Effector CD4-positive, alpha-beta T cell (primary cell): ENCODE measurements at places on chromosomes 2 and 18.

DNA sequence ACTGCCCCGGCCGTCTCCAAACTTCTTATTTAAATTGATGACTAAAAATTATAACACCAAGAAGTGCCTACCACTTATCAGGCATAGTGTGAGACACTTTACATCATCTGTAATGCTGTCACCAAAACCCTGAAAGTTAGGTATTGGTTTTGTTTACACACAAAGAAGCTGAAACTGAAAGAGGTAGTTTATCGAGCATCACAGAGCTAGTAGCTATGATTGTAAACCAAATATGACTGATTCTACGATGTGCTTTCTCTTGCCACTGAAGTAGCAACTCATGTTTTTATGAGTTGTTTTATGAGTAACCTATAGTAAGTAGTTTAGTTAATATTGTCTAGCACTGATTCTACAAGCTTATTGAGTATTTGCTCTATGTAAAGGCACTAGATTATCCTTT is 31.5 kb downstream of the DYNC1I2 start:
- DNase-seq, result no peak

DNA sequence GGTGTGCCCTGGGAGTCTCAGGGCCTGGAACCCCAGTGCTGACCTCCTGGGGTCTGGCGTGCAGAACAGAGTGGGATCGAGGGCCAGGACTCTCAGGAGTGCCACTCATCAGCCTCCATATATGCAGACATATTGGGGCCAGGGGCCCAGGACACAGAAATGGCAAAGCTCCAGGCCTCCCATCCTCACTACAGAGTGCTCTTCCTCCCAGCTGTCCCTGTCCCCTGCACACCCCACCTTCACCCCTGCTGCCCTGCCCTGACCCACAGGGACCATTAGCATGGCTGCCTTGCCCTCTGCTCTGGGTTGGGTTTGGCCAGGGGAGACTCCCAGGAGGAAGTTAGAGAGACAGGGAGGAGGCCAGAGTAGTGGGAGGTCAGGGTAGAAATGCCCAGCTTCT is 2.8 kb downstream of the TEX51 start:
- no peak for DNase-seq

- DNase-seq, result no peak
Observed at GRCh38 chr2:50469784-50470183, 562.1 kb downstream of the NRXN1 start.

DNA sequence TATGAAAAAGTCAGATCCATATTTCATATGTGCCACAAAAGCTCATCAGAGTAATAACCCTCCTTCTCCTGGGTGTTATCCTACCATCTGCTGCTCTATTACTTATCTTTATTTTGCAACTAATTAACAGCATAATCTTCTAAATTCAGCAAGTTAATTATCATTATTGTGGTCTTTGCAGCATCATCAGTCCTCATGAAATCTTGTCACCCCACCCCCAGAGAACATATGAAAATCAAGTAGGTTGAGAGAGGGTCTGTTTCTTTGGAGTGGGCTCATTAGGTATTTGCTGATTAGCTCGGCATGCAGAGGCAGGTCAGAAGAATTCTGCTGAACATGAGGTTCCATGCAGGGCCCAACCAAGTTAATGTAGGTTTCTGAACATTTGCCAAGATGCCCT is 64.8 kb downstream of the ATF2 start:
- DNase-seq, result no peak

GRCh38 chr18:55546851-55547704 is 40.9 kb downstream of the TCF4 start:
- DNase-seq, result no peak

DNA sequence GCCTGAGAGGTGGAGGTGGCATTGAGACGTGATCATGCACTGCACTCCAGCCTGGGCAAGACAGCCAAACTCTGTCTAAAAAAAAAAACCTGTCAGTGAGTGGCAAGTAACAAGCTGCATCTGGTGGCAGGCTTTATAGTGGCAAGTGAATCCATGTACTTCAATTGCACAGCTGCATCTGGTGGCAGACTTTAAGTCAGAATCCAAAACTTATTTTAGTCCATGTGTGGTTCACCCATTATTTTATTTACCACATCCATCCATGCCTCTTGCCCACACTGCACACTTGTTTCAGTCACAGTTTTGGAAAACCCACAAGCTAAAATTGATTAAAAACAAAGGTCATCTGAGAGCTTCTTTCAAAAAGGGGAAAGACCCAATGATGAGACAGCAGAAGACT is 1636.4 kb upstream of the NXPH2 start:
- DNase-seq, result no peak

DNA sequence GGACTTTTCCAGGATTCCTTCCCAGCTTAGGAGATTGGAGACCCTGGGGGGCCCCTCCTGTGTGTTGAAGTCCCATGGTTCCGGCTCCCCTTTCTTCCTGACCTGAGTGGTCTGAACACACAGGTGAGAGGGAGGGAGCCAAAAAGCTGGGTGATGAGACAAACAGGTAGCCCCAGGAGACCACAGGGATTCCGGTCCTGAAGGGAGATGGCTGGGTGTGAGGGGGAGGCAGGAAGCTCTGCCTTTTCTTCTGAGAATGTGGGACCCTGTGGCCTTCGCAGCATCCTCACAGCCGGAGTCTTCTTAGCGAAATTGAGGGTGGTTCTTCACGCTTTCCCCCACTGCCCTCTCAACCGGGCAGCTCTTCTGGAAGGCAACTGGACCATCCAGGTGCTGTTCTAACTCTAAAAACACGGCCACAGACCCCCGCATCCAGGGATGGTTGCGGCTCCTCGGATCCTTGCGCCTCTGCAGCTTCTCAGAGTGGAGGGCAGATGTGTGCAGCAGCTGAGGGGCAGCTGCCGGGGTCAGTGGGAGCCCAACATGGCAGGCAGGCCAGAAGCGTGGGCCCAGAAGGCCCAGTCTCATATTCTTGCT is 4.4 kb downstream of the SLC66A3 start:
- DNase-seq, result no peak

DNA sequence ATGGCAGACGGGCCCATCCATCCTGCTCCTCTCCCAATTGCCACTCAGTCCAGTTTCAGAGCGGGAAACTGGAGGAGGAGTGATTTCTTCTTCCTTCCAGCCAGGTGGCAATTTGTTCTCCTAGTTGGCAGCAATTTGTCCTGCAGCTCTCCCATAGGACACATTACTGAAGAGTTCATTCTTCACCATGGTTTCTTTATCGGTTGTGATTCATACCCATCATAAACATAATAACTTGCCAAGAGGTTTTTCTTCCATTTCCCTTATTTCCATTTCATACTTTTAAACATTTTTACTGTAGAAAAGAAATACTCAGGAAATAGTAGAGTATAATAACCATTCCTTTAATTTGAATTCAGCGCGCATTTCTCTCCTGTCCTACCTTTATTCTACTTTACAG is 377.9 kb upstream of the RAB12 start:
- DNase-seq, result no peak

DNA sequence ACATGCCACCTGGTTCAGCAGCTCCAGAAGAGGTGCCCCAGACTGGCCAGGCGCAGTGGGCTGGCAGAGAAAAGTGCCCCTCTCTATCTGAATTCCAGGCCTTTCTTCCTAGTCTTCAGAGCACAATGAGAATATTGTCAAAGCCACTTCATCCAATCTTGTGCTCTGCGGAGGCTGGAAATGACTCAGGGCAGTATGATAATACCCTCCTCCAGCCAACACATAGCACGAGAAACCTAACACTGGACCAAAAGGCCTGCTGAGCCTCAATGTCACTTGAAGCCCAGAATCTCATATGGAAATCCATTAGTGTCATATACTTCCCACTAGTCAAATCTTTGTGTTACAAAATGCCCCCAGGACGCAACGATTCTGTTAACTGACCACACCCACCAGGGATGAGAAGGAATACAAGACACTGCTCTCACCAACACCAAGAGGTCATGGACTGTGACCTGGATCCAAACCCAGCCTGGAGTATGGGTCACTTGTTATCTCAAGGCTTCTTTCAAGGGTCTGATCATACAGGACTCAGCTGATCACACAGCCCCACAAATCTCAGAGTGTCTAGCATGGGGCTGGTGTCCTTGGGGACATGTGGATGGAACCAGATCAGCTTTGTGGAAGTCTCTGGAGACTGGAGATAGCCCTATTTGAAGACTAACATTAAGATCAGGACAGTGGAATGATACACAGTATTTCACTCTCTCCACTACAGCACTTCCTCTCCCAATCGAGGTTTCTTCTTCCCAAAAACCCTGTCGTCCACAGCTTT is 10.1 kb downstream of the KIF3C start:
- DNase-seq, result no peak

DNA sequence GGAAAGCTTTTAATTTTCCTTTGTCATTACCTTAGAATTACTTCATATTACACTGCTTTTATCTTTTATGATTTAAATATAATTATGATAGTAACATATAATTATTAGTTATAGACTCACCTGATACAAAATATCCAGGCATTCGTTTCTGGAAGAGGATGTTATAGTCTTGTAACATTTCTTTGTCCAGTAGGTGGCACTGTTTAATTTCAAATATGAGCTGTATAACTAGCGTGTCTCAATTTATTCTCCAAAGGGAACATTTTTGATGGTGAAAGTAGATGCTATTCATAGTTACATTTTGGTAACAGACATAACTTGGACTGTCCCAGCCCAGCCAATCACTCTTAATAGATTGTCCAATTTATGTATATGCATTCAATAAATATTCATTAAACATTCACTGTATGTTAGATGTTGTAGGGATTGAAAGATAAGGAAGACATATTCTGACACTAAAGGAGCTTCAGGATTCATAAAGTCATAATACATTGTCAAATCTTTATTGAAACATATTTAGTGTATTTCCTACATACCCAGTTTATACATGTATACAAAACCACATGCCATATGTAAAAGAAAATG is 19.2 kb downstream of the DAW1 start:
- DNase-seq, result no peak
